Activated T-cell treated with anti-CD3 and anti-CD28 coated beads, Interleukin-2, amount 50 U/mL, for 24 hours (primary cell): ENCODE measurements at places on chromosomes 7 and 10.

DNA sequence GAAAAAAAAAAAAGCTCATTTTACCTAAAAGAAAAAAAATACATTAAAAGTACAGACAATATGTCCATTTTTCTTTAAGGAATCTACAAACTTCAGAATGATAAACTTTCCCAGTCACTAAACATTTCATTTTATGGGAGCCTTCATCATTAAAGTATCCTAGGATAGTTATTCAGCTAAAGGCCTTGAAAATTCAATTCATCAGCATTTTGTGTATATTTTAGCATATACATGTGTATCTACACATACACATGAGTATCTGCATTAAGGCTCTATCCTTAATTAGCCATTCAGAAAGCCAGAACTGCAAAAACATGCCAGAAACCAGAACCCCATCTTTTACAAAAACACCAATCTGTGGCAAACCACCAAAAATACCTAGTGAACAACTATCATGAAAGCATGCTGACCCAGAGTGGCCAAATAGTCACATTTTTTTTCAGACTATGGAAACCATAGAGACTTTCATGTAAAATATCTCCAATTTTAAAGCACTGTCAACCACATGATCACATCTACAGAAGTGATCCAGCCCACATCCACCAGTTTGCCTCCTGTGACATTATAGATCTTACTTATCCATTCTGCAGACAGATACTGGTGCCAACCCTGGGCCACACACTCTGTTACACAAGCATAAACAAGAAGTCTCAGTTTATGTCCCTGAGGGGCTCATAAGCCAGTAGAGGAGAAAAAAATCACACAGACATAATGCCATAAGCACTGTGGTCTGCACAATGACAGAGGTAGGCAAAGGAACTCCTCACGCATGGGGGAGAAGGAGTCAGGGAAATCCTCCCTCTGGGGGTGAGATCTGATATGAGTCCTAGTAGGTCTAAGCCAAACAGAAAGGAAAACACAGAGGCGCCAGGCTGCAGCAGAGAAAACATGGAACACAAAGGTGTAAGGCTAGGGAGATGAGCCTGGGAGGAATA is 79.2 kb downstream of the SRPK2 start:
- DNase-seq = no peak

DNA sequence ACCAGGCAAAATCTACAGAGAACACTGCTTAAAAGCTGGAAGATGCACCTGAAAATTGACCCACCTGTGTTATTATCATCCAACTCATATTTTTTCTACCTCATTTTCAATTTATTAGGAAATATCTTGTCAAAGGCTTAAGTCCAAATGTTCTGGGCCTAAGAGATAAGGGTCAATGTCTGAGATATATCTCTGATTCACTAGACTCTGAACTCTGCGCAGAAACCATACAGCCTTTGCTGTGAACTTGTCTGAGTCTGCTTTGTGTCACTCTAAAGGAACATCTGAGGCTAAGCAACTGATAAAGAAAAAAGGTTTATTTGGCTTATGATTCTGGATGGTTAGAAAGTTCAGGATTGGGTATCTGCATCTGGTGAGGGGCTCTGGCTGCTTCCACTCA is 3.7 kb downstream of the PON1 start:
- DNase-seq = no peak

GRCh38 chr10:67861750-67862432 is 22.6 kb upstream of the SIRT1 start:
- DNase-seq = no peak

DNA sequence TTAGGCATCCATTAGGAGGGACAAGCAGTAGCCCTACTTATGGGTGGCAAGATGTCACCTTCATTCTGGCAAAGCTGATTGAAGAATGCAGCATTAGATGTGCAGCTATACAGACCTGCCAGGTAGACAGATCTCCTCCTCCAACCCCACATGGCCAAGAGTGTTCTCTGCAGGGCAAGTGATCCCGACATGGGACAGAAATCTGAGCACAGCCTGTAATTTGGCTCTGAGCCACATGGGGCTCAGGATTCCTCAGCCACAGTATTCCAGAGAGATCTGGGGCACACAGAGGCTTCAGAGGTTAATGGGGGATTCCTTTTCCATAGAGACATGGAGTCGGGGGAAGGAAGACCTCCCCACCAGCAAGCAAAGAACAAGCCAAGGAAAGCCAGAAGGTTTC is 58.7 kb upstream of the GDF10 start:
- no peak for DNase-seq

- DNase-seq = no peak
Observed at GRCh38 chr7:50472427-50472826, 22.3 kb upstream of the FIGNL1 start.

DNA sequence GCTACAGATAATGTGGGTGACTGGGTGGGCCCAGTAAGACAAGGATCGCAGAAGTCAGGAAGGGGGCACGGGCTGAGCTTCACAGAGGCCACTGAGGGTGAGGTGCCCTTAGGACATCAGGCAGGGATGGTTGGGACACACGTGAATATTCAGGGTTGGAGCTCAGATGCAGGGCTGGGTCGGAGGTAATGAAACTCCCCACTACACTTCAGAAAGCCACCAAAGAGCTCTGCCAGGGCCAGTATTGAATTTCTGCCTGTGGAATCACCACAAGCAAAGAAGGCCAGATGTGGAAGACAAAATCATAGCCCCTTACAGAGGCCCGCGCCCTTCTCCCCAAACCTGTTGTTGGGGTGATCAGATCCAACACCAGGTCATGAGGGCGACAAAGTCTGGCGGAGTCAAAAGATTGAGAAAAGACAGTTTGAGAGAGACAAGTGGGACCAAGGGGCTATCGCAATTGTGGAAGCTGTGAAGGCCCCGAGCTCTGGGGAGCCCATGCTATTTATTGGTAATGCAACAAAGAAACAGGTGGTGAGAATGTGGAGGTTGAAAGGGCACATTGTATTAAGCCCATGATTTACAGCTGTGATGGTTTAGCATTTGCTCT is 42.4 kb downstream of the STRA8 start:
- DNase-seq = no peak

GRCh38 chr10:35711615-35712411 is 69.7 kb upstream of the FZD8 start:
- no peak for DNase-seq

- no peak for DNase-seq
Observed at GRCh38 chr10:67520924-67521520, 175.0 kb downstream of the CTNNA3 start.

- DNase-seq = no peak
Observed at GRCh38 chr7:87316097-87316700, 29.3 kb upstream of the CROT start.

DNA sequence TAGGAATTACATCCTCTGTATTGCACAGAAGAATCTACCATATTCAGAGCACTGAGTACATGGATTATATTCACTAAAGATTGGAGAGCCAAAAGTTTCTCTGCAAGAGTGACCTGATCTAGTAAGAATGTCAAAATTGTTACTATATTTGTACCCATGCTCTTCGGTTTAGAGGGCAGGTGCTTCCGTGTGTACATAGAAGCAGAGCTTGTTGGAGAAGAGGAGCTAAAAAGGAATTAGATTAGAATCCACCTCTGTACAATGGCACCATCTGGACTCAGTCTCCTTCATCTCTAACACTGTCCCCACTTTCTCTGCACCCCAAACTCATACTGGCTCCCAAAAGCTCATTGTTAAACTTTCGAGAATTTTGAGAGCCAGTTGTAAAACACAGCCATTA is 8.3 kb downstream of the CALD1 start:
- no peak for DNase-seq

- DNase-seq = peak; percentile 24
Observed at GRCh38 chr10:86962136-86962980, 4.0 kb downstream of the SNCG start.

DNA sequence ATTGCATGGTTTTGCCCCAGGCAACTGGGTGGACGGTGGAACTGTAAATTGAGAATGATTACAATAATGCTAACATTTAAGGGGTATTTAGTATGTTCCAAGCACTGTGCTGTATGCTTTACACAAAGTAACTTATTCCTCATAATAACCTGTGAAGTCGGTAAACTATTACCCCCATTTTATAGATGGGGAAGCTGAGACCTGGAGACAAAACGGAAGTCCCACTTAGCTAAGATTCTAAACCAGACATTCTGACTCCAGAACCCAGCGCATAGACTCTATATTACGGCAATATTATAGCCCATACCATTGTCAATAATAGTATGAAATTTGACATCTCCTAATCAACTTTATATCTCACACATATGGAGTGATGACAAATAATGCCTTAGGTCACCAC is 39.9 kb upstream of the TMEM236 start:
- DNase-seq = no peak

DNA sequence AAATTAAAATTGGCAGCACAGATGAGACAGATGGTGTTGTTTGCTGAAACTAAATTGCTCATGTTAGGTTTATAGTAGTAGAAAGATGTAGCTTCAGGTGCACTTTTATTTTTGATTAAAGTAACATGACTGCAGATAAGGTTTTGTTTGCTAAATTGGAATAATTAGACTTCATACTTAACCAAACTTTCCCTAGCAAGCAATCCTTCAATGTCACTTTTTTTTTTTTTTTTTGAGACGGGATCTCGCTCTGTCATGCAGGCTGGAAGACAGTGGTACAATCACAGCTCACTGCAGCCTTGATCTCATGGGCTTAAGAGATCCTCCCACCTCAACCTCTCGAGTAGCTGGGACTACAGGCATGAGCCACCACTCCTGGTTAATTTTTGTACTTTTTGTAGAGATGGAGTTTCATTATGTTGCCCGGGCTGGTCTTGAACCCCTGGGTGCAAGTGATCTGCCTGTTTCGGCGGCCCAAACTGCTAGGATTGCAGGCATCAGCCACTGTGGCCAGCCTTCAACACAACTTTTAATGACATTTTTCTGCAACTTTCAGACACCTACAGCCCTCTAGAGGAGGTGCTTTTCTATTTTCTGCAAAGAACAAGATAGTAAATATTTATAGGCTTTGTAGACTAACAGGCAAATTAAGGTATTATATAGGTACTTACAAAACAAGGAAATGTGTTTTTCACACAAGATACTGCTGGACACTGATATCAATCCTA is 84.8 kb upstream of the CCNY start:
- no peak for DNase-seq

- no peak for DNase-seq
Observed at GRCh38 chr7:84144935-84145334, 49.7 kb downstream of the SEMA3A start.

- DNase-seq = no peak
Observed at GRCh38 chr7:95628831-95629439, 32.6 kb upstream of the PDK4 start.

DNA sequence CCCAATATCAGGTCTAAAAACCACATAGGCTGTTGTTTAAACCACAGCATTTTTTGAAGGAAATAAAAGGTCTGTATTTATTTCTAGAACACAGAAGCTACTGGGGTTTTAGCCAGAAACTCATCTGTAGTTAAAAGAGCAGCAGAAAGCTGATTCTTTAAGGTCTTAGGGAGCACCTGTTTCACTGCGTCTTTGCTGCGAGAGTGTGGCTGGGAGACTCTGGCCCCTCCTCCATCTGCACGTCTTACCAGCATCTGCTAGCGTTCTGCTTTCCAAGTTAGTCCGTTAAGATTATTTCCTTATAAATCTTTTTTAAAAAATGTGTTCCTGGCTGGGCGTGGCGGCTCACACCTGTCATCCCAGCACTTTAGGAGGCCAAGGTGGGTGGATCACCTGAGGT is 95.9 kb downstream of the ADARB2 start:
- DNase-seq = no peak

GRCh38 chr10:78945838-78946237 is 122.9 kb upstream of the ZMIZ1 start:
- no peak for DNase-seq

- peak; percentile 87 for DNase-seq
Observed at GRCh38 chr7:155296788-155297516, 726 bp upstream of the INSIG1 start.

GRCh38 chr10:131725581-131726069 is 175.2 kb upstream of the PPP2R2D start:
- DNase-seq = no peak

DNA sequence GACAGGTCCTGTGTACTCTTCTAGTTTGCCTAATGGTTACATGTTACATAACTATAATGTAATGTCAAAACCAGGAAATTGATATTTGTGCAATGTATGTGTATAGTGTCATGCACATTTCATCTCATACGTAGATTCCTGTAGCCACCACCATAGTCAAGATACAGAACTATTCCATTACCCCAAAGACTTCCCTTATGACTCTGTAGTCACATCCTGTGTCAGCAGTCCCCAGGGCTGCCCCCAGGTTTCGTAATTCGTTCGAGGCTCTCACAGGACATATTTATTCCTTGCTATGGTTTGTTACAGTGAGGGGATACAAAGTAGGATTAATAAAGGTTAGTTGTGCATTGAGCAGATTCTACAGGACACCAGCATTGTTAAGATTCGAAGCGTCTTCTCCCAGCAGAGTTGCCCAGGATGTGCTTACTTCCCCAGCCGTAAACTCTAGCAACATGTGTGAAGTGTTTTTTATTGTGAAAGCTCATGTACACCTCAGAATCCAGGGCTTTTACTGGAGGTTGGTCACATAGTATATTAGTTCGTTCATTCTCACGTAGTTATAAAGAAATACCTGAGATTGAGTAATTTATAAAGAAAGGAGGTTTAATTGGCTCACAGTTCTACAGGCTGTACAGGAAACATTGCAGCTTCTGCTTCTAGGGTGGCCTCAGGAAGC is 18.6 kb downstream of the RABGEF1 start:
- DNase-seq = no peak

- no peak for DNase-seq
Observed at GRCh38 chr10:62098278-62099121, 170.1 kb downstream of the RTKN2 start.

- no peak for DNase-seq
Observed at GRCh38 chr10:22833781-22834180, 94.1 kb upstream of the ARMC3 start.

DNA sequence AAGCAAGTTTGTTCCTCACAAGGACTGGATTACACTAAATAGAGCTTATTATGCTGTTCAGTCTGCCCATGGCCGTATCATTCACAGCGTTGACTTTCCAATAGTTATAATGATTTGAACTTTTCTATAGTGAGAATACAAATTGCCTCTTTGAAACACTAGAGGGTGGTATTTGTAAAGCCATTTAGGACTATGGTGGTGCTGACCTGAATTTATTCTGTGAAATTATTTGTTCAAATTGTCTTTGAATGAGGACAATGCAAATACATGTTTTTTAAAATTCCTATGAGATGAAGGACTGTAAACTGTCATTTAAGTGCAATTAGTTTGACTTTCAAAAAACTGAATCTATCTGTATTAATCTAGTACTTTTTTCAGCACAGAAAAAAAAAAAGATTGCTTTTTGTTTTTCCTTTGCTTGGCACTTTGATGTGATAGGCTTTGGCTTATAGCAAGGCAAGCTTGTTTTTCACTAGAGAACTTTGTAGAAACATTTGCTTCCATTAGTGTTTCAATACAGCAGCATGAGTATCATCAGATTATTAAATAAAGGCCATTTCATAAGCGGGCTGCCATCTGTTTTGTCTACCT is 122.7 kb upstream of the TMEM229A start:
- no peak for DNase-seq

DNA sequence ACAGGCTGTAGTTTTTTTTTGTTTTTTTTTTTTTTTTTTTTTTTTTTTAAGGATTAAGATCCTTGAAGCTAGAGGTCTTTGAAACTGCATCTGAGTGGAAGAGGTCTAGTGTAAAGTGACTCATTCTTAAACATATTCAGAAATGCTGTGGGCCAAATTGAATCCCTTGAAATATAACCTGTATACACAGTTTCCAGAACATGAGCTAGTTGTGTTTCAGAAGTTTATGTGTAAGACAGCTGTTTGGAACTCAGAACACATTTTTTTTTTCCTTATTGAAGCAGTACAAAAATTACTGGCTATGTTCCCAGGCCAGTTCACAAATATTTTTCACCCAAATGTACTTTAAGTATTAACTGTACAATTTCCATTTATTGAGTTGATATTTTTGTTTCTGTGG is 67.9 kb downstream of the PPP1R9A start:
- DNase-seq = no peak
